Cardiac septum (tissue), 1 donor: ENCODE measurements at places on chromosomes 1 and 21. TPM values are rescaled to one million over a fixed set of nuclear protein-coding genes. Genes with fewer than 3 reads are reported as not detected.
A peak's percentile ranks its signal among the peaks of the same experiment; 100 is the strongest.

- DNase-seq: no peak
Observed at GRCh38 chr1:109477821-109478220, 5.9 kb upstream of the ATXN7L2 start.

DNA sequence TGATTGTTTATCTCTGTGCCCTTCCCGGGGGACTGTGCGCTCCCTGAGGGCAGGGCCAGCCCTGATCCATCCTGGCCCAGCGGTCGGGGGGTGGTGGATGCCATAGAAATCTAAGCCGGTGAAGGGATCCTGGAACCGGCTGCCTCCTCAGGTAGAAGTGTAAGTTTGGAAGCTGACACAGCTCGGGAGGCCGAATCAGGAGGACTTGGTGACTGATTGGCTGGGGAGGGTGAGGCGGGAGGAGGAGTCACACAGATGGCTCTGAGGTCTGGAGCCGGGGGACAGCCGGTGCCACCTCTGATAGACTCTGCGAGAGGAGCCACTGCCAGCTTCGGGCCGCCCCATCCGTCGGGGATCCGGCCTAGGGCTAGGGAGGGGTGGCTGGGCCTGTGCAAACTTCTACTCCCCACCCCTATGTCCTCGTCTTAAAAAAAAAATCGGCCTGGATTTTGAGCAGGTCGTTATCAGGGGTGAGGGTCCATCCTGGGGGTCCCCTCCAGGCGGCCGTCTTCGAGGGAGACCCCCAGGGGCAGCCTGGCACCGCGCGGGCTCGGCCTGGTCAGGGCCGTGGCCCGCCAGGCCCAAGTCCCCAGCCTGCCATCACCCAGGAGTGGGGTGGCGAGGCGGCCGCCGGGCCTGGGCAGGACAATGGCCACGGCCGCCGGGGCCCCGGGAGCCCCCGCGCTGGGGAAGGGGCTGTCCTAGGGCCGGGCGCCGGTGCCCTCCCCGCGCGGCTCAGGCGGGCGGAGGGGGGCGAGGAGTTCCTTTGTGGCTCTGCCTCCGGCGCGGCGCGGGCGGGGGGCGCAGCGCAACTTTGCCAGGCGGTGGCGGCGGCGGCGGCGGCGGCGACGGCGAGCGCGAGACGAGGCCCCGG lies 708 bp upstream of the ZNF362 start:
- DNase-seq: peak; percentile 86

- no peak for DNase-seq
Observed at GRCh38 chr1:10117865-10118264, 85.1 kb downstream of the UBE4B start.

GRCh38 chr1:82818586-82818985 lies 1017.9 kb downstream of the ADGRL2 start:
- DNase-seq: no peak

DNA sequence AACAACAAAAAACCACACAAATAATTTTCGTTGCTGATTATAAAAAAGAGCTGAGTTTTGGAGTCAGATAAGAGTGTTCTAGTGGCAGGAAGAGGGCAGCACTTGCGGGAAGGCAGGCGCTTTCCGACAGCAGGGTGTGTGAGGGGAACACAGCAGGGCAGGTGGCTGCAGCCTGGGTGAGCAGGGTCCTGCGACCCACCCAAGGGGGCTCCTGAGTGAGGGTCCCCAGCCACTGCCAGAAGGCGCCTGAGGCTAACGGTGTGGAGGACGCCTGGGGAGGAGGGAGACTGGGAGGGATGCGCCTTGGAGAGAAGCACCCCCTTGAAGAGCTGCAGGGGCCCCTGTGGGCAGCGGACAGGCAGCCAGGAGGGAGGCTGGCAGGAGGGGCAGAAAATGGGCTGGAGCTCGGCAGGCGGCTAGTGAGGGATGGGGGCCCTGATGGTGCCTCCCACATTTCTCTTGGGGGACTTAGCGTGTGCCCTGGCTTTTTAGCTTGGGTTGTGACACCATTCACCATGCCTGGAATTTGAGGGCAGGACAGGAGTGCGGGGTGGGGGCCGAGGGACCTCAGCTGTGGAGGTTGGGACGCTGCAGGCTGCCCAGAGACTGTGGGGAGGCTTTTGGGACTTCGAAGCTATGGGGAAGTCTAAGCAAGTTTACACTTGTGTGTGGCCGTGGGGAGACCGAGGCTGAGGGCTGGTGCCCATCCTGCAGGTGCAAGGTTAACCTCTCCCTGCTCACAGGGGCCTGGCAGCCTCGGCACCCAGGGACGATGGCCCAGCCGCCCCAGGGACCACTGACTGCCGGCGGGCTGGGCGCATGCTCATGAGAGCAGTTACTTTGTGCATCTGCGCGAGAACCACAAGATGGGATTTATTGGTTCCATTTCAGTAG lies 111.4 kb downstream of the SIK1 start:
- no peak for DNase-seq

- DNase-seq: no peak
Observed at GRCh38 chr1:54816130-54816529, 15.0 kb upstream of the TTC22 start.

GRCh38 chr1:42940851-42941639 lies 17.6 kb downstream of the SLC2A1 start:
- no peak for DNase-seq

DNA sequence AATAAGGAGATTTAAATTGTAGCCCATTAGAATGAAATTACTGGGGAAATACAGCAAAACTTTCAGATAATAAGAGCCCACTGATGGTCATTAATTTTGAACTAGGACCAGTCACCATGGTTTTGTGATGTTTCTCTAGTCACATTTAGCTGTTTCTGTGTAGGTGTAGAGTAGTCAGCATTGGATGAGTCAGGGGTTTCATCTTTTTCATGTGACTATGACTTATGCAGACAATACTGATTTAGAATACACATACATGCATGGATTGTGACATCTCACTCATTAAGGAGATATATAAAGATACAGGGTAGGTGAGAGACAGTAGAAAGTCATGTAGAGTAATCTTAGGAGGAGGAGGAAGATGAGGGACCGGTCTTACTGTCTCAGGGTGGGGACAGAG lies 1192.7 kb downstream of the KCNT2 start:
- DNase-seq: no peak

DNA sequence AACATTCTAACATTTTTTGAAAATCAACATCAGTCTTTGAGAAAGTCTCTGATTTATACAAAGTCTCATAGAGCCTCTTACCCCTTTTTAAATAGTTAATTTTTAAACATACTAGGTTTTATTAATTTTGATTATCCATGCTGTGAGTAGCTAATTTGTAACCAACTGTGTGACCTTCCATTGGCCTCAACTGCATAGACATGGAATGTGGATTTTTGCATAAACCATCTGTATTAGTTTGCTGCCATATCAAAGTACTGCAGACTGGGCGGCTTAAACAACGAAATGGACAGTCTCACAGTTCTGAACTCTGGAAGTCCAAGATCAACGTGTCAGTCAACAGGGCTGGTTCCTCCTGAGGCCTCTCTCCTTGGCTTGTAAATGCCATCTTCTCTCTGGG lies 89.2 kb upstream of the AJAP1 start:
- DNase-seq: no peak

The RAB7B gene
- 2.1 TPM for total RNA-seq

The NCAM2 gene
- 2.8 TPM for total RNA-seq

The RHCE gene
- 0.57 TPM for total RNA-seq

The TPTE gene
- total RNA-seq: not detected

The LMX1A gene
- total RNA-seq: 0.22 TPM

The GOLT1A gene
- total RNA-seq: not detected

The TGFB2 gene
- 40.5 TPM for total RNA-seq
